ENCODE measurements at places on chromosomes 6 and 20.
A peak's percentile ranks its signal among the peaks of the same experiment; 100 is the strongest.

DNA sequence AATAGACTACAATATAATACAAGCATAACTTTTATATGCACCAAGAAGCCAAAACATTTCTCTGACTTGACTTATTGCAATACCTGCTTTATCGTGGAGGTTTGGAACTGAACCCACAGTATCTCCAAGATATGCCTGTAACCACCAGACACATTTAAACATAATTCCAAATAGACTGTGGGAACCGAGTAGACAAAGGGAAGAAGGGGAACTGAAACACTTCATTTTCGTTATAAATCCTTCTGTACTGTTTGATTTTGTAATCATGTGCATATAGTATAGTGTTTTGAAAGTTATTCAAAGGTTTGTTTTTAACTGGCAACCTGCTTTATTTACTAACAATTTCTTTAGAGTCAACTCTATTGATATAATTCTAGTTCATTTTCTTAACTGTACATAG lies 154.9 kb upstream of the BEND6 start:
- DNase-seq, result no peak

GRCh38 chr20:32195581-32195980 lies 12.0 kb downstream of the PLAGL2 start:
- DNase-seq, result no peak

DNA sequence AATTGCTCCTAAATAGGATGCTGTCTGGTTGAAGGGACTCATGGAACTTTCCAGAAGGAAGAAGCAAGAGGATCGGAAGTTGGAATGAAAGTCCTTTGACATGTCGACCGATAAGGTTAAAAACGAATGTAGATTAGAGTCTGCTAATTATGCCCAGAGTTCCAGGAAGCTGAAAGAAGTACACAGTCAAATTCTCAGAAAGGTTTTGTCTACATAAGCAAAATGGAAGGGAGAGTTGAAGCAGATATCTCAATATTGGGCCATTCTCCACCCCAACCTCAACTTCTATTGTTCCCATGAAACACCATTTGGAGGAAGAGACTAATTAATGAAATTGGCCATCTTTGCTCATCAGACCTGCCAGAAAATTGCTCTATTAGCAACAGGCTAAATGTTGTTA lies 64.0 kb downstream of the CAP2 start:
- DNase-seq, result no peak

DNA sequence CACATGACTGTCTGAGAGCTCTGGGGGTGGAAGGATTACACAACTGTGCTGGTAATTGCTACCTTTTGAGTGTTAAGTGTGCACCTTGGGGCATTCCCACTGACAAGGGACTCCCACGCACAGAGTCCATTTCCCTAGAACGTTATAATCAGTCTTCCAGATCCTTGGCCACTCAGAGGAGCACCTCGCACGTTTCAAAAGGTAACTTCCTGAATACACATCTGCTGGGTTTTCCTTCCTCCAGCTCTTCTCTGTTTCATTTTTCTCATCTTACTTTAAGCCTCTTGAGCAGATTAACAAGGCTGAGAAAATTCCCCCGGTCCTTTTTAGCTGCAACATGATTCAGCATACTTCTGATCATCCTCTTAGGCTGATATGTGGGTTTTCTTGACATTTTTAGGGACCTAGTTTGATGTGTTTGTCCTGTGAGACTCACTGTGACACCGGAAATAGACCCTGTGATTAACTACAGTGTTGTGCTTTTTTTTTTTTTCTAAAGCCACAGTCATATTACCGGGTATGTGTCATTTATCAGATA lies 98.4 kb upstream of the DUSP22 start:
- no peak for DNase-seq

DNA sequence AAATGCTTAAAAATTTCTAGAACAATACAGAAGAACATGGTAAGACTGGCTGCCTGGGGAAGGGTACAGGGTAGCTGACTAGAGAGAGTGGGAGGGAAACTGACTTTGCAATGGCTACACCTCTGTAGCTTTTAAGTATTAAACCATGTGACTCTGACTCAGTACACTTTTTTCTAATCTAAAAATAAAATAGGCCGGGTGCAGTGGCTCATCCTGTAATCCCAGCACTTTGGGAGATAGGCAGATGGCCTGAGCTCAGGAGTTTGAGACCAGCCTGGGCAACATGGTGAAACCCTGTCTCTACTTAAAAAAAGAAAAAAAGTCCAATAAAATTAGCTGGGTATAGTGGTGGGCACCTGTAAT lies 18.5 kb downstream of the ATP9A start:
- DNase-seq, result peak; percentile 41

- DNase-seq, result peak; percentile 42
These were observed 116.0 kb downstream of the TRIM27 start for GRCh38 chr6:28807682-28808280.

DNA sequence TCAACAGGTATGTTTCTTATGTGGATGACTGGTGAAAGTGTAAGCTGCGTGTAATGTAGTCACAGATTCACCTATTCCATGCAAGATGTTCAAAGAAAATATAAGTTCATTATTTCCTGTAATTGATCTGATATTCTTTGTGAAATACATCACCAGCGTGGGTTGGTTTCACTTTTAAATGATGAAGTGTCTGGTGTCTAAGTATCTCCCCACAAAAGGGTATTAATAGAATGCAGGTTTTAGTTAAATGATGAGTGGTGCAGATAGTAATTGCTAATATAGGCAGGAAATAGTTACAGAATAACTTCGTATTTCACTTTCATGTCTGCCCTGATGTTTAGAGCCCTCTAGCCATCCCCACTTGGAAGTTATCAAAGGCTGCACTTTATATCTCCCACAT lies 22.2 kb downstream of the PGBD1 start:
- DNase-seq, result no peak

DNA sequence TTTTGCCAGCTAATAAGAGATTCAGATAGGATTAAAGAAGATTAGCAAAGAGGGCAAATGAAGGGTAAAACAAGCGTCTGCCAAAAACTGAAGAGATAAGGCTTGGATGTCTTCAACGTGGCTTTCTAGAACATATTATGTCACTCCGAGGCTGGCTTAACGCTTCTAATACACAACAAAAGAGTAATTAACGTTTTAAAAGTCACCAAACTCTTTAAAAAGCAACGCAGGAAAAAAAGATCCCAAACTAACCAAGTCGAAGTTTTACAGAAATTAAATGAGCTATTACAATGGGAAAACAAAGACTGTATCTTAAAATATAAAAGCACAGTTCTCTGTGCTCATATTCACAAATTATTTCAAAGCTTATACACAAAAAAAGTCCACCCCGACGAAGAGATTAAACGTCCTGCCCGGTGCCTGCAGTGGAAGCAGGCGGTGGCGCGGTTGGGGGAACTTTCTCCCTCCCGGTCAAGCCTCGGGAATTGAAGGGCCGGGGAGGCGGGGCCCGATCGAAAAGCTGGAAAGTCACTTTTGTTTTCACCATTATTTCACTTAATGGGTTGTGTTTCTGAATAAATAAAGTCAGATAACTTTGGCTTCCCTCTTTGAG lies 1.2 kb downstream of the MAK start:
- DNase-seq, result no peak

DNA sequence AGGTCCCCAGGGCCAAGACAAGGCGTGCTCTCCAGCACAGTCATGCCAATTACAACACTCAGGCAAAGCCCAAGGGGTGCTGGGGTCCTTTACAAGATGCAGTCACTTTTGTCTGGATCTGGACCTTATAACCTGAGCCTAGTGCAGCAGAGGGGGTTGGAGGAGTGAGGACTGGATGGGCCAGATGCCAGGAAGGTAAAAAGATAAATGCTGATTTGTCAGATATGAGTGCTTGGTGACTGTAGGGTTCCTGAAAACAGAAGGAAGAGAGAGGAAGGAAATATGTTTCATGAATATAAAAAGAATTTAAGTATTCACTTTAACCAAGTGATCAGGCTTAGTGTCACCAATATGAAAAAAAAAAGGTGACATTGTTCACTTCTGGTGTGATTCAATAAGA lies 43.4 kb upstream of the TFAP2A start:
- DNase-seq, result no peak

GRCh38 chr6:15073344-15073789 lies 172.5 kb upstream of the JARID2 start:
- DNase-seq, result no peak

DNA sequence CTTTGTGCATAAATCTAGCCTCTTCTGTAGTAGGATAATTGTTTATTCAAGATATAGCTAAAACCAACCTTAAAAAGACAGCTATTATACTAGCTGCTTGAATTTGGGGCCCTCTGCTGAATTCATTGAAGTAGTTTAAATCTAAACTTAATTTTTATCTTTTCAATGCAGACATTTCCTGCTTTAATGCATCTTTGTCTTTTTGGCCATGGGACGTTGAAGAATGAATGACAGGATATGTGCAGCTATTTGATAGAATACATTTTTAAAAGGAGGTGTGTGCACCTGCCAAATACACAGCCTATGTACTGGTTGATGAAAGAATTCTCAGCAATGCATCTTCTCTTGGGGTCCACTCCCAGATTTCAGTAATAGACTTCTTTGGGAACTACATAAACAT lies 524.9 kb downstream of the PHF3 start:
- no peak for DNase-seq

GRCh38 chr6:64050590-64050989 lies 415.0 kb downstream of the PHF3 start:
- no peak for DNase-seq

- DNase-seq, result no peak
These were observed 35.3 kb upstream of the SLC22A3 start for GRCh38 chr6:160312900-160313299.

- peak; percentile 35 for DNase-seq
These were observed 590 bp downstream of the RNF217 start for GRCh38 chr6:124962639-124963415.

GRCh38 chr6:159501558-159501957 lies 191.5 kb downstream of the SOD2 start:
- no peak for DNase-seq
